Adrenal gland (tissue), 19 donors: ENCODE measurements at places on chromosomes 13 and 19. TPM values are rescaled to one million over a fixed set of nuclear protein-coding genes. Genes with fewer than 3 reads are reported as not detected.

Gene SUPT20H
- 17.9 TPM for total RNA-seq

DNA sequence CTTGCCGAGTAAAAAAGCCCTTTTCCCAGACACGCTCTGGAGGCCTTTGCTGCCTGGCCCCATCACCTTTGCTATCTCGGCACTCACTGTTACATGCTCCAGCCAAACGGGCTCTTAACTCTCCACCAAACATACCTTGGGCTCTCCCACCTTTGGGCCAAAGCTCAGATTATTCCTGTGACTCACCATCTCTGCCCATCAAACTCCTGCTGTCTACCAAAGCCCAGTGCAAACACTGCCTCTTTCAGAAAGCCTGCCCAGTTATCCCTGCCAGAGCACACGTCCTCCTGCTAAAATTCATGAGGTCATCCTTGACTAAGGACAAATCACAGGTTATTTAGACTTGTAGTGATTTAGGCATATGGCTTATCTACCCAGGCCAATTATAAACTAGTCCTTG, 48.1 kb upstream of the SERPINE3 start:
- no peak for DNase-seq

- DNase-seq, result no peak
Measured at GRCh38 chr13:25157681-25158080, 14.4 kb downstream of the AMER2 start.

DNA sequence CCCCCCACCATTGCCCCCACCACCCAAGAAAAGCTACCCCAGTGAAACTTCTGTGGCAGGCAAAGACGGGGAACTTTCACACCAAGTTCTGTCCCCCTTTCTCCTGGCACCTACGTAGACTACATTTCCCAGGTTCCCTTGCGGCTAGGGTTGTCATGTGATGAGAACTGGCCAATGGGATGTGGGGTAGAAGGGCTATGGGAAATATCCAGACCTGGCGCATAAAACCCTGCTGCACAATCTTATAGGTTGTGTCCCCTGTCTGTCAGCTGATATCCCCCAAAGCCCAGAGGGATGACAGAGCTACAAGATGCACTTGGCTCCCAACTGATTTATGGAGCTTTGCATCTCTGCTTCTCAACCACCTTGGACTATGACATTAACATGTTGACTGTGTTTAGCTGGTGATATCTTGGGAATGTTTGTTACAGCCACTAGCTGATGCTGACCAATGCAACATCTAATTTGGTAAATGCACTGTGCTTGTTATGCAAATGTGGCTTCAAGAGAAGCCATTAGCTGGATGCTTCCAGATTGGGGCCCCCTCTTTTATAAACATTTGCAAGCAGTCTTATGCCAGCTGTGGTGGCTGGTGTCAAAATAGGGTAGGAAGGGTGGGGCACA, 6.1 kb downstream of the SH2D3A start:
- DNase-seq, result no peak

GRCh38 chr13:94753327-94753726, 41.0 kb upstream of the SOX21 start:
- no peak for DNase-seq

DNA sequence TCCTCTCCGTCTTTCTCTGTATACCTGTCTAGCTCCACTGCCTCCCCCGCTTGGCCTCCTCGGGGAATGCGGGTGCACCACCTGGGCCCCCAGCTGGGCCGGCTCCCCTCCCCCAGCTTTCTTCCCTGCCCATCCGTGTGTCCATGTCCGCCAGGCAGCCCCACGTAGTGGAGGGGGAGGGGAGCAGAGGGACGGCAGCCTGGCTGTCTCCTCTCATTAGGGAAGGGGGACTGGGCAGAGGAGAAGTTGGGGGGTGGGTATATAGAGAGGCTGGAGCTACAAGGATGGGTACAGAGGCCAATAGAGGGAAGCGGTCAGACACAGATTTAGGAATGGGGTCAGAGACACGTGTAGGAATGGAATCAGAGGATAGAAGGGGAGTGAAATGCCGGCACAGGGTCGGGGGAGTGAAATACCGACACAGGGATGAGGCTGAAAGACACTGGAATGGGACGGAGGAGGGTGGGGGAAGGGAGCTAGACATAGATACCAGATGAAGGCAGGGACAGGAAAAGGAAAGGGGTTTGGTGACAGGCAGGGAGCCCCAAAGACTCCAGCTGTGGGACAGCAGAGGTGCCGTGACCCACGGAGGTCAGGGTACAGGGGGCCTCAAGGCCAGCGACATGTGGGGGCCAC, 2.8 kb downstream of the NECTIN2 start:
- DNase-seq, result peak; percentile 62

DNA sequence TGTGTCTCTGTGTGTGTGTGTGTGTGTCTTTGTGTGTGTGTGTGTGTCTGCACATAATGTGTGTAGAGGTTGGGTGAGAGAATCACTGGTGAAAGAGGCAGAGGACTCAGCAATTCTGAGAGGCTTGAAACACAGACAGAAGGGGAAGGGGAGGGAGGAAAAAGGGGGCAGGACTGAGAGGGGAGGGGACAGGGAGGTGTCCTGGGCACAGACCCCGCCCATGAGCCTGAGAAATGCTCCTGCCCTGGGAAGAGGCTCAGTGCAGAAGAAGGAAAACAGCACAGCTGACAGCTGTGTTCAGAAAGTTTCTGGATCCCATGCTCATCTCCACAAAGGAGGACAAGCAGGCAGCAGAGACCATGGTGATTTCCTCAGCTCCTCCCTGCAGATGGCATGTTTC, 59.1 kb upstream of the CEACAM8 start:
- DNase-seq, result no peak

Gene FFAR3
- not detected for total RNA-seq

DNA sequence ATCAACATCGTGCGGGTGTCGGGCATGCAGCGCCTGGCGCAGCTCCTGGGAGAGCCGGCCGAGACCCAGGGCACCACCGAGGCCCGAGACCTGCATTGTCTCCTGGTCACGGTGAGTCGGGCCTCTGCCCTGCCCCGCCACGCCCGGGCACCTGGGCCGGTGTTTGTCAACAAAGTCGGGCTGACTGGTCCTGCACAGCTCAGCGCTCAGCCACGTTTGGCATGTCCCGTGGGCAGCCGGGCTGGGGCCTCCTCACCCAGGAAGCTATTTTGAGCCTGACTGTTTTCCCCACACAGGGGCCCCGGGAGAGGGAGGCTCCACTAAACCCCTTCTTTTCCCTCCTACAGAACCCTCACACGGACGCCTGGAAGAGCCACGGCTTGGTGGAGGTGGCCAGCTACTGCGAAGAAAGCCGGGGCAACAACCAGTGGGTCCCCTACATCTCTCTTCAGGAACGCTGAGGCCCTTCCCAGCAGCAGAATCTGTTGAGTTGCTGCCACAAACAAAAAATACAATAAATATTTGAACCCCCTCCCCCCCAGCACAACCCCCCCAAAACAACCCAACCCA, 1.3 kb downstream of the GADD45B start:
- DNase-seq, result no peak
